ENCODE measurements at places on chromosomes 1 and 21.
A peak's percentile ranks its signal among the peaks of the same experiment; 100 is the strongest.

DNA sequence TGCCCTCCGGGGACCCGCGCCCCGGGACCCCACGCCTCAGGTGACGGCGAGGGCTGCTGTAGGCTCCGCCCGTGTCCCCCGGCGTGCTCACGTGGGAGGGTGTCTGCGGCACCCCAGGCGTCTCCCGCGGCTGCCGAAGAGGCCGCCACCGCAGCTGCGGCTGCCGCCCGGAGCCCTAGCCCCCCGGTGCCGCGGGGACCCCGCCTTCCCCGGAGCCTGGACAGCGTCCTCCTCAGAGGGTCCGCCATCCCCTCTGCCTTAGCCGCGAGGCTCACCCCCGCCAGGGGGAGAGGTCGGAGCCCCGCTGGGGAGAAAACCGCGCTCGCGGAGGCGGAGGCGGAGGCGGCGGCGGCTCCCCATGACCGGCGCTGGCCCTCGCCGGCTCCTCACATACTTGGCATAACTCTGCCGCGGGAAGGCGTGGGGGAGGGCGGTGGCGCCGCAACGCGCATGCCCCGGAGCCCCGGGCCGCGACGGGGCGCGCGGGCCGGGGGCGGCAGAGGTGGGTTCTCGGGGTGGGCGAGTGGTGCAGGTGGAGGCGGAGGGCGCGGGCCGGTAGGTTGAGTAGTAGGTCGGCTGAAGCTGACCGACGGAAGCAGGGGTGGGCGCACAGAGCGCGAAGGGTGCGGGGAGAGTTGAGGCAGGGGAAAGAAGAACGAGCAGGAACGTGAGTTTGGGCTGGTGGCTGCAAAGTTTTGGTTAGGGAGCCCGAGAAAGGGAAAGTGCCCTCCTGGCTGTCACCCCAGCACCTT, 700 bp upstream of the SYDE2 start:
- DNase-seq, result peak; percentile 64

DNA sequence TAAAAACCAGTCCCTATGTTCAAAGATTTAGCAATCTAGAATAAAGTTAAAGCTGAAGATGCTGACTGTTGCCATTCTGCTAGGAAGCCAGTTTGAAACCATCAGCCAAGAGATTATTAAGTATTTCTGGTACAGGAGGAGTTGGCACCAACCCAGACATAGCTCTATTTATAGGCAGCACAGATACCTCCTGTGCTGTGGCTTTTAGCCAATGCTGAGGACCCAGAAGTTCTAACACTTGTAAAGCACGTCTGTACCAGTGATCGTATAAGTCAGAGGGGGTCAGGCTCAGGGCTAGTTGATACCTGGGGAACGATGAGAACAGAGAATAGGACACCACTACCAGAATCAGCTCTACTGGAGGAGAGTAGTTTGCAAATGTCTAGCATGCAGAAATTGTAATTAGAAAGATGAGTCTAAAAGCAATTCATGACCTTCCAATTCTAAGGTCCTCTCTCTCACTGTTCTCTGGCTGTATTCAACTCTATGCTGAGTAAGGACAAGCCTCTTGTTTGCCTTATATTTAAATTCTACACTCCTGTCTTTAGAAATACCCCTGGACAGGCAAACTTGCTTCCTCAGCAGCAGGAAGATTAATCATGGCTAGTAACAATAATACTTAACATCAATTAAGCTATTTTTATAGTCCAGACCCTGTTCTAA, 96.8 kb upstream of the PALMD start:
- no peak for DNase-seq

GRCh38 chr1:190029441-190029840, 448.2 kb downstream of the BRINP3 start:
- DNase-seq, result no peak

GRCh38 chr1:151512326-151512725, 1.1 kb downstream of the CGN start:
- no peak for DNase-seq
